ENCODE measurements at places on chromosomes 3 and 15.
A peak's percentile ranks its signal among the peaks of the same experiment; 100 is the strongest.

DNA sequence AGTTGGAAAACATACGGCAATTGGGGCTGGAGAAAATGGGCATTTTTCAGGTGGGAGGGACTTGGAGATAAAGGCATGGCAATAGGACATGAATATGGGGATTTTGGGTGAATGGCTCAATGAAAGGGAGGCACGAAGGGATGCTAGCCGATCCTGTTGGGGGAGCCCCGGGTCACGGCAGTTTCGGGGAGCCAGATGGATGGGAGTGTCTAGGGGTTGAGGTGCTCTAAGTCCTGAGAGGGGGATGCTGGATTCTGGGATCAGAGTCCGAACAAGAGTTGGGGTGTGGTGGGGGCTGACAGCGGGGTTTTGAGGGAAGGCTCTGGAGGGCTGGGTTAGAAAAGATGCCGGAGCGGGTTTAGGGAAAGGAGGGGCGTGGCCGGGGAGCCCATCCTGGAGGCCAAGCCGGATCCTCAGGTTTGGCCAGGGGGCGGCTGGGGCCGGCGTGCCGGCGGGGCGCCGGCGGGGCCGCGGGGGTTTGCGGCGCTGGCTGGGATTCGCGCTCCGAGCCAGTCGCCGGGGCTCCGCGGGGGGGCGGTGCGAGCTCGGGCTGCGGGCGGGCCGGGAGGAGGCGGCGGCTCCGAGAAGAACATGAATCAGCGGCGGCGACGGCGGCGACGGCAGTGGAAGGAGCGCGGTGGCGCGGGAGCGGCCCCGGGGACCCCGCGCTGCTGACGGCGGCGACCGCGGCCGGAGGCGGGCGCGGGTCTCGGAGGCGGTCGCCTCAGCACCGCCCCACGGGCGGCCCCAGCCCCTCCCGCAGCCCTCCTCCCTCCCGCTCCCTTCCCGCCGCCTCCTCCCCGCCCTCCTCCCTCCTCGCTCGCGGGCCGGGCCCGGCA lies at the start of gene TYRO3:
Gene TYRO3 (plus strand): TSS at position 813 of the 839 bp plus-strand sequence. CDS start 46 bp downstream, outside the sequence.
- peak; percentile 41 for DNase-seq

GRCh38 chr15:48604567-48604966 lies 40.9 kb downstream of the FBN1 start:
- no peak for DNase-seq

- no peak for DNase-seq
Measured at GRCh38 chr15:83858820-83859505, 205.0 kb downstream of the ADAMTSL3 start.

DNA sequence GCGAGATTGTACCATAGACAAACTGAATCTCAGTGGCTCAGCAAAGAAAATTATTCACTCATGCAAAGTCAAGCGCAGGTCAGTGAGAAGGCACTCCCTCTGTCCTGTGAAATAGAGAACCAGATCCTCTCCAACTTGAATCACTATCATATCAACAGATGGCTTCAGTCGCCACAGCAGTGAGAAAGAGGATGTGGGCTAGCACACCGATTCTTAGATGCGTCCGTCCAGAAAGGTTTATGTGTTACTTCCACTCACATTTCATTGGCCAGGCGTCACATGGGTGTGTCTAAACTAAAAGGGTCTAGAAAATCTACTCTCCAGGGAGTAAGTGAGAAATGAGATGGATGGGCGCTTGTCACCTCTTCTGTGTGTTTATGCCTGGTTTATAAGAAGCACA lies 141.6 kb upstream of the KBTBD8 start:
- no peak for DNase-seq

DNA sequence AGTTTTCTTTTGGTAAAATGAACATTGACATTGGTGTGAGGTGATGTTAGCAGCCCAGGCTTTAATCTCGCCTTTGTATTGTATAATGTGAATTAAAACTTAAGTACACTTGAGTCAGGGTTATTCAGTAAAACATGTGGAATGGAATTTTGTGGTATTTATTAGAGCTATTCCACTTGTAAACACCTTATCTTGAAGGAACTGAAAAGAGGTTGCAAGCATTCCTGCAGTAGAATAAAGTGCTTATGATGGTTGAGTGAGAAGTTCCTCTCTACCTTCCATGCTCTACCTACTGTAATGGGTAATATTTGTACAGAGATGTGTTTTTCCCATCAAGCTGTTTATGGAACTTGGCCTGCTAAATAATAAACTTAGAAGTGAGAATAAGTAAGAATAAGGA lies 36.1 kb downstream of the HMG20A start:
- DNase-seq = no peak

- no peak for DNase-seq
Measured at GRCh38 chr15:39462691-39463090, 118.2 kb upstream of the THBS1 start.

- no peak for DNase-seq
Measured at GRCh38 chr15:87846746-87847145, 409.8 kb downstream of the NTRK3 start.

DNA sequence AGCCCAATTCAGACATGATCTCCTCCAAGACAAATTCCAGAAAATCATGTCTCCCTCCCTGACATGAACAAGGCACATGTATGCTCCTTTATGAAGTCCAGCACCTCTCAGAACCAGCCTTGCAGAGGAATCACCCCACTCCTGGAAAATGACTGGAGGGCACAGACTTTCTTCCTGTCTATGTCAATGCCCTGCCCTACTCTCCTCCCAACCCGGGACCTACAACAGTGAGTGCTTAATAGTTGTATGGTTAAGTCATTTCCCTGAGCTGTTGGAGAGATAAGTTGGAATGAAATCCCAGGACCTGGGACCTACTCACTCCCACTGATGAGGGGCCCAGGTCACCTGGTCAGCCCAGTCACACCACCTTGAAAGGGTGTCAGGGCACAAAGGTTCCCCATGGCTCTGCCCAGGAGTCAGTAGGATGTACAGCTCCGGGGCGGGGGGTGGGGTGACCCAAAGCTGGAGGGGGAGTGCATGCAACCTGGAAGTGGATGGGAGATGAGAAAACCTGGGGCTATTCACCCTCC lies 80.1 kb upstream of the HERC1 start:
- no peak for DNase-seq
